Activated CD4-positive, alpha-beta memory T cell treated with anti-CD3 and anti-CD28 coated beads, Interleukin-2, amount 10 ng/mL, durations not matched to agents 7 days and 5 days (primary cell): ENCODE measurements at places on chromosomes 1 and 21. TPM values are rescaled to one million over a fixed set of nuclear protein-coding genes. Genes with fewer than 3 reads are reported as not detected.

The OR6K2 gene
- total RNA-seq: not detected

The OR4F29 gene
- not detected for total RNA-seq

The BARHL2 gene
- total RNA-seq: not detected

The F13B gene
- not detected for total RNA-seq

The AGO4 gene
- 16.5 TPM for total RNA-seq

The KCNE2 gene
- not detected for total RNA-seq

The DCDC2B gene
- 0.13 TPM for total RNA-seq

The SLFNL1 gene
- total RNA-seq: 0.18 TPM

The CRYAA gene
- total RNA-seq: not detected

The LAMC2 gene
- total RNA-seq: not detected

- no peaks in the 10 kb centered on the region for H3K27me3 ChIP-seq
- H3K36me3 ChIP-seq: no peaks in the 10 kb centered on the region
- H3K4me3 ChIP-seq: no peak overlapping the region
- no peak for DNase-seq
Observed at GRCh38 chr1:51559064-51559500, 40.0 kb upstream of the EPS15 start.

DNA sequence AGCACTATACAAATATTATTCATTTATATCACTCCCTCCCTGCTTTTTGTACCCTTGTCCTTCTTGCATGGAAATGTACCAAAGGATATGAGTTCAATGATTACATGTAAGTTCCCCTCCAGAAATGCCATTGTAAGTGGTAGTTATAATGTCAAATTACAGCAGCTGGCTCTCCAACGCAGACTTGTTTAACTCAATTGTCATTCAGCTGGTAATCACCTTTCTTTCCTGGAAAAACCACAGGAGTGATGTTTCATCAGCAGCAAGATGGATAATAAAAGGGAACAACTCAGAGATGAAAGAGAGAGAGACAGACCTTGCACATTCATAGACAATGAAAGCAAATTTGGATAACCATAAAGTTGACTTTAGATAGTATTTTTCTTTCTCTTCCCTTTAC is 578.6 kb upstream of the PBX1 start:
- H3K36me3 ChIP-seq: no peaks in the 10 kb centered on the region
- H3K4me1 ChIP-seq: no peaks in the 10 kb centered on the region
- no peaks in the 10 kb centered on the region for H3K27me3 ChIP-seq
- DNase-seq: no peak

- no peaks in the 10 kb centered on the region for H3K36me3 ChIP-seq
- H3K27ac ChIP-seq: no peak overlapping the region
- no peak for DNase-seq
Observed at GRCh38 chr21:32558106-32558505, 27.2 kb downstream of the TCP10L start.

- peaks cover 28% of the 10 kb centered on the region for H3K4me1 ChIP-seq
- peaks cover 24% of the 10 kb centered on the region for H3K36me3 ChIP-seq
- H3K27me3 ChIP-seq: no peaks in the 10 kb centered on the region
- DNase-seq: no peak
- peak overlapping the region; percentile 96 for H3K27ac ChIP-seq
Observed at GRCh38 chr1:31064718-31065309, 703 bp downstream of the PUM1 start.

DNA sequence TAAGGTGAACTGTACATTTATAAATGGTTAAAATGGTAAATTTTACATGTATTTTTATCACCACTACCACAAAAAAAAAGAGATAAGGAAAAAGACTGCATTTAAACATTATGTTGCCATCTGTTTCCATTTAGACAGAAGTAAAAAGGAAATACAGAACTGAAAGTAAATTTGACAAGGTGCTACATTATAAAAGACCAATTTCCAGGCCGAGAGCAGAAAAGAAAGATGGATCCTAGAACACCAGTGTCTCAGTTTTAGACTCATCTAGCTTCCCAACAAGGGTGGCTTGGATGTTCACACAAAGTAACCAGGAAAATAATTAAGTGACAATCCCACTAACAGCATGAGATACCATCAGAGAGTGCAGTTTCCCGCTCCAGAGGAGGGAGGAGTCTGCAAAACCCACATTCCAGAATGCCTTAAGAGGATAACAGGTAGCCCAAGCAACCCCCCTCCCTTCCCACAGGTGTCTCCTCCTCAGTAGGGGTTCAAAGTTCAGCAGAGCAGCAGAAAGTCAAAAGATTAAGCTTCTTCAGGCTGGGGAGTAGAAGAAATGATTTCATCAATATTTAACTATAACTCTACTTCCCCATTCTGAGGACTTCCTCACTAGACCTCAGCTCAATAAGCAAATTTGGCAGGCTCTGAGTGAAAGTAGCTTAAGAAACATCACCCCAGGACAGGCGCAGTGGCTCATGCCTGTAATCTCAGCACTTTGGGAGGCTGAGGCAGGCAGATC is 11.8 kb downstream of the TPM3 start:
- peak overlapping the region; percentile 80 for H3K27ac ChIP-seq
- H3K27me3 ChIP-seq: no peaks in the 10 kb centered on the region

DNA sequence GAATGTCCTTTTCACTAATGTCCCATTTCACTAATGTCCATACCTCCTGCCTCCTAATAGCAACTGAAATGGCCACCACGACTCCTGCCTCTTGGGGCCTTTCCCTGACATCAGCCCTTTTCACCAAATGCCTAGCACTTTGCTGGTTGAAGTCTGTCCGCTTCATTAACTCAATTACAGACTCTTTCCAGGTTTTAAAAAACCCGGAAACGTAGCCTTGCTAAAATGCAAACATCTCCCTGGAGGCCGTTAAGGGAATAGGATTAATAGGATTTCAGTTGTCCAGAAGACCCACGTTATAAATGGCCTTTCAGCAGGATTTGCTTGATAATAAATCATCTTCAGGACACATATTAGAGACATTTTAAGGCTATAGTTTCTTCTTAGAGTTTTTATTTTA is 25.7 kb upstream of the ERO1B start:
- H3K4me1 ChIP-seq: no peaks in the 10 kb centered on the region
- H3K36me3 ChIP-seq: no peaks in the 10 kb centered on the region
- DNase-seq: no peak
- no peak overlapping the region for H3K4me3 ChIP-seq
- no peaks in the 10 kb centered on the region for H3K27me3 ChIP-seq

- H3K4me3 ChIP-seq: no peak overlapping the region
- no peak overlapping the region for H3K27ac ChIP-seq
- DNase-seq: no peak
Observed at GRCh38 chr21:46304955-46305354, 18.7 kb downstream of the C21orf58 start.

GRCh38 chr1:4693331-4693730 is 38.9 kb downstream of the AJAP1 start:
- no peak for DNase-seq
- no peaks in the 10 kb centered on the region for H3K4me1 ChIP-seq
- H3K36me3 ChIP-seq: no peaks in the 10 kb centered on the region

GRCh38 chr1:218529646-218530300 is 184.6 kb downstream of the TGFB2 start:
- no peak overlapping the region for H3K27ac ChIP-seq
- no peak overlapping the region for H3K4me3 ChIP-seq
- DNase-seq: no peak
- no peaks in the 10 kb centered on the region for H3K36me3 ChIP-seq
- peaks cover 2% of the 10 kb centered on the region for H3K27me3 ChIP-seq

DNA sequence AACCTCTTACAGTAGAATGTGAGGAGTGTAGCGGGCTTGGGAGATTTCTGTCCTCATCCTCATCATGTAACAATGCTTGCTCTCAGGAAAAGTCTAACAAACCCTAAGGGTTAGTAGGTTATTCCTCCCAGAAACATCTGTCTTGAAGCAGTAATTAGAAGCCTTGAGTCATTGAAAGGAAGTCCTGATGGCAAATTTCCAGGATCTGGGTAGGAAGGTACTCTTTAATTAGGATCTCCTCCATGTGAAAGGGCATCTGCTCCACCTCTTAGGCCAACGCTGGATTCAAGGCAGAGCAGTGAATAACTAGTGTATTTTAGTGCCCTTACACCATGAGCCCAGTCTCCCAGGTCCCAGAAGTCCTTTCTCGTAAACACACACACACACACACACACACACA is 106.6 kb upstream of the BARHL2 start:
- DNase-seq: no peak
- no peaks in the 10 kb centered on the region for H3K4me1 ChIP-seq
- no peaks in the 10 kb centered on the region for H3K36me3 ChIP-seq
- no peak overlapping the region for H3K27ac ChIP-seq

- no peak for DNase-seq
- no peaks in the 10 kb centered on the region for H3K4me1 ChIP-seq
- no peak overlapping the region for H3K27ac ChIP-seq
- no peaks in the 10 kb centered on the region for H3K36me3 ChIP-seq
Observed at GRCh38 chr1:111826278-111826677, 70.6 kb downstream of the DDX20 start.

DNA sequence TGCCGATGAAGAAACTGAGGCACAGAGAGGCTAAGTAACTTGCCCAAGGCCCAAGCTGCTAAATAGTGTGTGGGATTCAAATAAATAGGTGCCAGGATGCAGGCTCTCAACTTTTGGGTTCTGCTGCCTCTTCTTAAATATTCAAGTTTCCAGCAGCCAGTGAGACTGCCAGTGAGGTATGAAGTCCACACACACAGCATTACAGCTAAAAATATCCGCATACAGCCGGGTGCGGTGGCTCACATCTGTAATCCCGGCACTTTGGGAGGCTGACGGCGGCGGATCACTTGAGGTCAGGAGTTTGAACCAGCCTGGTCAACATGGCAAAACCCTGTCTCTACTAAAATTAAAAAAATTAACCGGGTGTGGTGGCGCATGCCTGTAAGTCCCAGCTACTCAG is 78.4 kb upstream of the DIRAS3 start:
- no peaks in the 10 kb centered on the region for H3K27me3 ChIP-seq
- H3K4me1 ChIP-seq: no peaks in the 10 kb centered on the region
- H3K27ac ChIP-seq: no peak overlapping the region
- DNase-seq: no peak

GRCh38 chr1:158140764-158141192 is 39.9 kb upstream of the CD1D start:
- DNase-seq: no peak
- H3K4me1 ChIP-seq: no peaks in the 10 kb centered on the region
- no peak overlapping the region for H3K27ac ChIP-seq
- no peaks in the 10 kb centered on the region for H3K27me3 ChIP-seq

DNA sequence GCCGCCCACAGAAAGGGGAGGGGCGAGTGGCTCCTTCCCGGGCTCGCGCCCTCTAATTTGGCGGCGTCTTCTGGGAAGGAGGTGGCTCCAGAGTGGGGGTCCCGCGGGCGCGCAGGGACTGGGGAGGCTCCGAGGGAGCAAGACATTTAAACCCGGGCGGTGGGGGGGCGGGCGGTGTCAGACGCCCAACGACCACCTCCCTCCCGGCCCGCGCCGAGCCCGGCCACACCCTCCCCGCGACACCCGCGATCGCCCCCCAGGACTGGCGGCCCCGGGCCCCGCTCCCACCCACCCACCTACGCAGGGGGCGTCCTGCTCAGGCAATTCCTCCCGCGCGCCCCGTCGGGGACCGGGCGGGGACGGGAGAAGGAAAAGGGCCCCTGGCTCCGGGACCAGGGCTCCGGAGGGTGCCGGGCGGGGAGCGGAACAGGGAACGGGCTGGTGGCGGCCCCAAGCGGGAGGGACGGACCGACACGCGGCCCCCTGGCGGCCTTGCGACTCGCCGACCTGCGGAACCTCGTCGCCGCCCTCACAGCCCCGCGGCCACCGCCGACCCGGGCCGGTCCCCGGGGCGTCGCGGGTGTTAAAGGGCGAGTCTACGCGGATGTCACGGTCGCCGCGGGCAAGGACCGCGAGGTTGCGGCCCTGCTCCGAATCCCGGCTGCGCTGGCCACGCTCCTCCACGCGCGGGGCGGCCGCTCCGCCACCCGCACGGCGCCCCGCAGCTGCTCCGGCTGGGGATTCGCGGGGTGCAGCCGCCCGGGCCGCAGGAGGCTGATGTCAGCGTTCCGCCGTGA is 94.0 kb upstream of the FMN2 start:
- H3K36me3 ChIP-seq: no peaks in the 10 kb centered on the region
- H3K4me1 ChIP-seq: peaks cover 1% of the 10 kb centered on the region
- H3K4me3 ChIP-seq: no peak overlapping the region
- no peak for DNase-seq

GRCh38 chr1:193537266-193538002 is 351.0 kb upstream of the B3GALT2 start:
- H3K27me3 ChIP-seq: no peaks in the 10 kb centered on the region
- H3K27ac ChIP-seq: peak overlapping the region; percentile 80
- H3K4me3 ChIP-seq: peak overlapping the region; percentile 67

- H3K27me3 ChIP-seq: peaks cover 39% of the 10 kb centered on the region
- no peaks in the 10 kb centered on the region for H3K4me1 ChIP-seq
- no peaks in the 10 kb centered on the region for H3K36me3 ChIP-seq
- no peak overlapping the region for H3K4me3 ChIP-seq
- no peak overlapping the region for H3K27ac ChIP-seq
Observed at GRCh38 chr1:37622131-37622530, 12.6 kb downstream of the RSPO1 start.
